Hepatic stellate cell (primary cell): ENCODE measurements at places on chromosomes 3 and 15.

DNA sequence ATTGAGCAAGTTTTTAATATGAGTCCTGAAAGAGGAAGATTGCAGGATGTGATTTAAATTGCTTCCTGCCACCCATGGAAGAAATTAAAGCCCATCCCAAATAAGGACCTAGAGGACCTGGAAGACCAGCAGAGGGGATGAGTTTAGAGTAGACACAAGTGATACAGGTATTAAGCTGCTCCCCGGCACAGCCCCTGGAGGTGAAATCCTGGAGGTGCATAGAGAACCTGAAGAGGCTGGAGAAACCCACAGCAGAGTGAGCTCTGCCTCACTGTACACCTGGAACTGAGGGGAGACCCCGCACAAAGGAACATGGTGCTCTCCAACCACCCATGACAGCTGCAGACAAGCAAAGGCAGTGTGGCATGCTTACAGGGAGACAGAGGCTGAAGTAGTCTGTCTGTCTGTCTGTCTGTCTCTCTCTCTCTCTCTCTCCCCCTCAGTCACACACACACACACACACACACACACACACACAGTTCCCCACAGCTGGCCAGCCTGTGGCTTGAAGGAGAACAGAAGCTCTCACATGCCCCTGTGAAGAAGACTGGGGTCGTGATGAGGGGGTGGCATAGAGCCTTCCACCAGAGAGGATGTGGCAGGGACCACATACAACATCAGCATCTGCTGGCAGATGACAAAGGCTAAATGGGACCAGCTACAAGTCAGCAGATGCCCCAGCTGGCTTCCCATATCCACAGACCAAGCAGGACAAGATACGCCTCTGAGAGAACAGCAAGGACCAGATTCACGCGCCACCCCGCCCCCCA is 38.1 kb downstream of the FSIP1 start:
- no peak for DNase-seq

DNA sequence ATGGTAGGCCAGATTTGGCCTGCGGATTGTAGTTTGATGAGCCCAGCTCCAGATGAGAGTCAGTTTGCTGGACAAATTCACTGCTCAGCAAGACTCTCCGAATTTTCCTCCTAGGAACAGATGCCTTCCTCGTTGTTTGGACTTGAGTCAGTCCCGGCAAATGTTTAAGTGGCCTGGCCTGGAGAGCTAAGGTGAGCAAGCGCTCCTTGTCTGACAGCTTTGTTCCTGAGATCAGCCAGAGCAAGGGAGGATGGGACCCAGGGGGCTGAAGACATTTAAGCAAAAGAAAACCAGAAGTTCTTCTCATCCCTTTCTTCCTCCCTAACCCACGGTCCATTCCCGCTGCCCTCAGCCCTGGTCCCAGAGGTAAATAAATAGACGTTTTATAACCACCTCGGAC is 40.3 kb downstream of the POLR2M start:
- no peak for DNase-seq

- no peak for DNase-seq
Measured at GRCh38 chr15:84908564-84908963, 24.1 kb downstream of the SLC28A1 start.

- no peak for DNase-seq
Measured at GRCh38 chr15:23372284-23372683, 17.7 kb downstream of the GOLGA8S start.

GRCh38 chr15:76376029-76376428 is 39.5 kb downstream of the ISL2 start:
- no peak for DNase-seq

GRCh38 chr3:69406163-69406562 is 20.3 kb upstream of the FRMD4B start:
- no peak for DNase-seq

DNA sequence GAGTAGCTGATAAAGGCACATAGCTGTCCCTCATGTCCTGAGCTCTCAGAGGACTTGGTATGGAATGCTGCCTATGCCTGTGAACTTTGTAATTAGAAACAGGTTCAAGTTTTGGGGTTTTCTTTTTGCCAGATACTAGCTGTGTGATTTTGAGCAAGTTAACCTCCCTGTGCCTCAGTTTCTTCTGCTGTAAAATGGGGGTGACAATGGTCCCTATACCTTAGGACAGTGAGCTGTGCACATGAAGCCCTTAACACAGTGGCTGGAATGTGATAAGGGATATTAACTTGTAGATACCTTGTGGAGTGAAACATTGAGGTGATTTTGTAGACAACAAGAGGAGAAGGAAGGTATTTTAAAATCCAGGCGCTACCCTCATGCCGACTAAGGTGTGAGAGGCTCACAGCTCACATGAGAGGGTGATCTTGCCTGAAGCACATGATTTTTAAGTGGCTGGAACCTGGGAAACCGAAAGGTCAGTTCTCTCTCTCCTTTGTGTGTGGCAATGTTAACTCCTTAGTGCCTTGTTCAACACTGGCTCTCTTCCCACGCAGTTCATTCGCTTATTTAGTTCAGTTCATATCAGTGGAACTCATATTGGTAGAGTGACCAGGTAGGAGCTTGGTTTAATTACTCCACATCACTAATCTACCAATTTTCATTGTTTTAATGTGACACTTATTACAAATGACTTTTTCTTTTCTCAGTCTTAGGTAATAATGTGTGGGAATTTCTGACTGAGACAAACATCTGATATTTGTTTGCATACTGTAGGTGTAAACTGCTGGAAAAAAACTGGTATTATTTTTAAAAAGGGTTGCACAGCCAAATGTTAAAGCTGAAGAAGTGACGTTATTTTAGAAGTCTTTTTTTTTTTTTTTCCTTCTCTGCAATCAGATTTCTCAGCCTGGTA is 236.2 kb downstream of the ITPR1 start:
- DNase-seq = no peak
